ENCODE measurements at places on chromosomes 1 and 21.

- DNase-seq, result no peak
These were observed 89.1 kb downstream of the RWDD3 start for GRCh38 chr1:95323123-95323522.

DNA sequence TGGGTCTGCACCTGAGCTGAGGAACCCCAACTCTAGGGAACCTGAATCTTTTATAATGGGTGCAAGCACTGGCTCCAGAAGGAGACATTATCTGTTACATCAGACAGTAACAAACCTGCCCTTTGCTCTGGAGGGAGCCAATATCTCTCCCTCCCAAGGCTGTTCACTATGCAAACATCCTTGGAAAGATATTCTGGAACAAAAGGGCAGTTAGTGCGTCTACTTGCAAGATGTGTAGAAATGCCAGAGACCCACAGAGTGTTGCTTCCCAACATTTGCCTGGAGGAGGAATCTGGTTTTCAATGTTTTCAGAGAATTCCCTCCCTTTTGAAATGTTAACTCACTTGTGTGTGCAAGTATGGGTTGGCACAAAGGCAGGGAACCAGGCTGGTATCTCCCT lies 31.9 kb downstream of the UMODL1 start:
- no peak for DNase-seq

DNA sequence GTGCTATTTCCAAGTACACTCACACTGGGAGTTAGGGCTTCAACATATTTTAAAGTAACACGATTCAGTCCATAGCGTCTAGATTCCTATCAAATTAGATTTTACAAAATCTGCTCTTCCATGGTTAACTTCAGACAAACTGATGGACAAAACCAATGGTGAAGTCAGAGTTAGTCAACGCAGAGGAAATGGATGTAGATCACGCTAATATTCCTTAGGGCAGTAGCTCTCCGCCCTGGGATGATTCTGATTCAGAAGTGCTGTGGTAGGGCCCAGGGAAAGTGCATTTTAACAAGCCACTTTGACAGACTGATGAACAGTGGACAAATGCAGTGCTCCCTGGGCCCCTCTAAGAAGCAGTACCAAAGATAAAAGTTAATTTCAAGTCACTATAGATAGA lies 83.2 kb downstream of the HIVEP3 start:
- DNase-seq, result no peak

DNA sequence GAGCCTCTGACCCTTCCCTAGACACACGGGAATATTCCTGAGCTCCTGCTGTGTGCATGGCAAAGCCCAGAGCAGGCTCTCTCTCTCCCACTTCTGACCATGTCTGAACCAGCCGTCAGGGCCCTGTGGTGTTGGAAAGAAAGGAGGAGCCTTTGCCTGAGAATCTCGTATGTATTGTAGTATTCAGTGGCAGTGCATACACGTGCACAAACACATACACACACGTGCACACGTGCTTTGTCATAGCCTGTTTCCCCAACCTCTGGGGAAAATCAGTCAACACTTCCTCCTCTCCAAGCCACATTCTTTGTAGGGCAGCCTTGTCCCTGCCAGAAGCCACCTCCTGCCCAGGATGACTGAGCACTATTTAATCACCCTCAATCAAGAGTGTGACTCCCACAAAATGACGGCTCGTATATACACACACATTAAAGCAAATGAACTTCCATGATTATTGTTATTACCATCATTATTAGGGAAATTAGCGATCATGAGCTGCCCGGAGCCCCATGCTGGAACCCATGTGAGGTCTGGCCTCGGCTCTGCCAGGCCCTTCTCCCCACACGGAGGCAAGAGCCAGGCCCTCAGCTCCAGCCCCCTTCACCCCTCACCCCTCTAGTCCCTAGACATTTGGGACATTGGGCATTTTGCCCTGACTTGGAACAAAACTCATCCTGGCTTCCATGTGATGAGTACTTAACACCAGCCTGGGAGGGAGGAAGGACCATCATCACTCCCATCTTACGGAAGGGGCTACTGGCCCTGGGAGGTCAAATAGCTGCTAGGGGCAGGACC lies 331.9 kb downstream of the NPHP4 start:
- DNase-seq, result no peak

DNA sequence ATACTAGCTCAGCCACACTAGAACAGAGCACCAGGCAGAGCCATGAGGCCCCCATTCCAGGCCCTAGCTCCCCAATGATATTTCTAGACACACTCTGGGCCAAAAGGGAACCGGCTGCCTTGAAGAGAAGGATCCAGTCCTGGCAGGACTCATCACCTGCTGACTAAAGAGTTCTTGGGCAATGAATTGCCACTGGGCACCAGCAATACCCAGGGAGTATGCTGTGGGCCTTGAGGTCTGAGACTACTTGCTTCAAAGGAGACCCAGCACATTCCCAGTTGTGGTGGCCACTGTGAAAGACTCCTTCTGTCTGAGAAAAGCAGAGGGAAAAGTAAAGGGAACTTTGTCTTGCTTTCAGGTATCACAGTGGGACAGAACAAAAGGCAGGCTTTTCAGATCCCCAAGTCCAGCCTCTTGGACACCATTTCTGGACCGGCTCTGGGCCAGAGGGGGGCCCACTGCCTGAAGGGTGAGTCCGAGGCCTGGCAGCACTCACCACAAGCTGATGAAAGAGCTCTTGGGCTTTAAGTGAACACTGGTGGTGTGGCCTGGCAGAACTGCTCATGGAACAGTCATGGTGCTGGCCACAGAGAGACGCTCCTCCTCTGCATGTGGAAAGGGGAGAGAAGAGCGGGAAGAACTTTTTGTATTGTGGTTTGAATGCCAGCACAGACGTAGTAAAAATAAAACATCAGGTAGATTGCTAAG lies 72.5 kb downstream of the CDC42BPA start:
- no peak for DNase-seq

- no peak for DNase-seq
These were observed 38.5 kb downstream of the COQ8A start for GRCh38 chr1:226978432-226979114.

Data from endothelial cell (in vitro differentiated cells).